NCI-H1092 treated with DMSO at 0.1 percent for 48 hours (cell line): ENCODE measurements at places on chromosomes 11 and 22.

DNA sequence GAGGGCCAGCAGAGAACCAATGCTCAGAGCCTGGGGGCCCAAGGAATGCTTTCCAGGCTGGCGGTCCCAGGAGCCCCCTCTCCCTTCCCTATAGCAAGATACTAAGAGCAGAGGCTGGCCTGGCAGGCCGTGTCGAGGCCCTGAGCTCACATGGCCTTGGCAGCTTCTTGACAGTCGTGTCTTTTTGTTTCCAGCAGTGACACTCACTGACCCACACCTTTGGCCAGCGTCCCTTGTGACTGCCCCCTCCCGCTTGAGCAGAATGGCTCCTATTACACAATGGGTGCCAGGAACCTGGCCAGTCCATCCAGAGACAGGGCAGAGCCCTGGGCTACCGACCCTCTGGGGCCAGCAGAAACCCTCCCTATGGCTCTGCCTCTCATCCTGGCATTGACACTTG lies 6.4 kb upstream of the CCND1 start:
- DNase-seq, result no peak

GRCh38 chr22:23576681-23577080 lies 3.4 kb downstream of the IGLL1 start:
- no peak for DNase-seq

DNA sequence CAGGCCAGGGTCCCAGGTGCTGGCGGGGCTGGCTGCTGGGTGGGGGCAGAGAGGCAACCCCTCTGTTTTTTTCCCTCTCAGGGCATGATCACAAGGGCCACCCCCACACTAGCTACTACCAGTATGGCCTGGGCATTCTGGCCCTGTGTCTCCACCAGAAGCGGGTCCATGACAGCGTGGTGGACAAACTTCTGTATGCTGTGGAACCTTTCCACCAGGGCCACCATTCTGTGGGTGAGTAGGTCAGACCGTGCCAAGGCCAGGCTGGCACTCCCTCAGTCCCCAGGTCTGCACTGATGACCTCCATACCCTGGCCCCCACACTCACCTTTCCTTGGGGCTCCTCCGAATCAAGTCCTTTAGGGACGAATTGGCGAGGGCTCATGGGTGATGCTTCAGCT lies 7.3 kb downstream of the TCN2 start:
- DNase-seq, result no peak

GRCh38 chr11:116328391-116328790 lies 444.4 kb downstream of the BUD13 start:
- DNase-seq, result no peak

DNA sequence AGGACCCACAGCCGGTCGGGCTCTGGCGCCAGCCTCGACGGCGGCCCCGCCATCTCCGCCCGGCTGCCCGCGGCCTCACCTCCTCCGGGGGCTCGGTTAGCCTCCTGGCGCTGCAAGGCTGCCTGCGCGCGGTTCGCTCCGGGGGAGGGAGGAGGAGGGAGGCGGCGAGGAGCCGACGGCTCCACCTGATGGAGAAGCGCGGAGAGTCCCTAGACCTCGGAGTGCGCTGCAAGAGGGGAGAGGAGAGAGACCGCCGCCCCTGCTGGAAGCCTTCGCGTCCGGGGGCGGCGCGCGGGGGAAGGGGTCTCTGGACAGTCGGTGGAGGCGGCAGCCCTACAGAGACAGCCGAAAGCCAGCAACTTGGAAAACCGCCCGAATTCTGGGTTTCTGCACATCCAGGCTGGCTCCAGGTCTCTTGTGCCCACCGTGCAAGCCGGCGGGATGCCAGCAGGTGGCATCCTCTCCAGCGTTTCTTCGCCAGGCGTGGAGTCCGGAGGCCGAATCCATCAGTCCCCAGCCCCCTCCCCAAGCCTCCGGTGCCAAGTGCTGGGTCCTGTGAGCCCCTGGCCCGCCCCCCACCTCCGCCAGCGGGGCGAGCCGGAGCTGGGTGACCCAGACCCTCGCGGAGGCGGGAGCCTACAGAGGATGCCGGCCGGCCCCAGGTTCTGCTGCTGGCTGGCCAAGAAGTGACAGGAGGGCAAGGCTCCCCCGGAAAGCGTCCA lies 2.9 kb upstream of the KIRREL3 start:
- DNase-seq, result peak; percentile 96

GRCh38 chr11:107741044-107741823 lies 29.4 kb upstream of the SLN start:
- DNase-seq, result peak; percentile 14

DNA sequence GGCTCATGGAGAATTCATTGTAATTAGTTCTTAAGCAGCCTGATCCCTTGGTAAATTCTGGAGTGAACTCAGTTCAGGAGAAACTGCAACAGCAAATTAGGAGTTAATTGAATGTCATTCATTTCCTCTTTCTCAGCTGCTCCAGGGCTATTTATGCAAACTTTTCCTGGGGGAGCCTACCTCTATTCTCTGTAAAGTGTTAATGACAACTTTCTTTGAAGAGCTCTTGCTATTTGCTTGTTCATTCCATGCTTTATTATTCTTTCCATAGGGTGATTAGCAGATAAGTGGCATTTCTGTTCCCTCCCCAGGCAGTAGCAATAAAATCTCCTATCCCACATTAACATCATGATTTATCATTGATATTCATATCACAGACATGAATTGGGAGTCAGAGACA lies 267.6 kb upstream of the DDI1 start:
- DNase-seq, result no peak

- DNase-seq, result peak; percentile 37
Observed at GRCh38 chr11:78812513-78813293, 238.0 kb upstream of the NARS2 start.

DNA sequence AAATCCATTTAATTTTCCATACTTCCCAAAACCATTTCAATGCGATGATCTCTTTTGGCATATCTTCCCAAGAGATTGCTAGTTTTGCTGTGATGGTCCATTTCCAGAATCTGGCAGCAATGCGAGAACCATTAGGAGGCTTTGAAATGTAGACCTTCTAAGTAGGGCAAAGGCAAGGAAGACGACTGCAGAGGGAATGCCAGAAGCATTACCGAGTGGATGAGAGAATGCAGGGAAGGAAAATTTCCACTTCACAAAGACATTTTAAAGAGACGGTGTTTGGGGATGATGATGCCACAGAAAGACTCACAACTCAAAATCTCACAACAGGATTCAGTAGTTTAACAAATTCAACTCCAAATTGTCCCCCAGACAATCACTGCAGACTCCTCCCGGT lies 471 bp upstream of the CEP126 start:
- no peak for DNase-seq

DNA sequence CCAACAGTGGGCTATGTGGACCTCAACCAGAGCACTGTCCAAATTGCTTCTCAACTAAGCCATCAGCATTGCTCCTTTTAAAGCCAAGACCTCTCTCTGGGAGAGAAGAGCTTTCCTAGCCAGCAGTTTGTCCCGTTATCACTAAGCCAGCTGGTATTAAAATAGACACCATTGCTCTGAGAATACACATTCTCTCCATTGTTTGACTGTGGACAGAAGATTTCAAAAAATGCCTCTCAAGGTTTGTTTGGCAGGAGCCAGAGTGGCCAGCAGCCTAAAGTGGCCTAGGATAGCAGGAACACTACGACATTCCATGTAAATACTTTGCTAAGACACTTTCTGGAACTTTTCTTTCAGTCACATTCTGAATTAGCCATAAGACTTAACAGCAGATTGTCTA lies 41.3 kb downstream of the EIF4ENIF1 start:
- DNase-seq, result no peak

GRCh38 chr22:24099666-24100065 lies 81.6 kb upstream of the SUSD2 start:
- DNase-seq, result no peak

- DNase-seq, result no peak
Observed at GRCh38 chr11:60165538-60165937, 17.3 kb downstream of the MS4A6A start.

DNA sequence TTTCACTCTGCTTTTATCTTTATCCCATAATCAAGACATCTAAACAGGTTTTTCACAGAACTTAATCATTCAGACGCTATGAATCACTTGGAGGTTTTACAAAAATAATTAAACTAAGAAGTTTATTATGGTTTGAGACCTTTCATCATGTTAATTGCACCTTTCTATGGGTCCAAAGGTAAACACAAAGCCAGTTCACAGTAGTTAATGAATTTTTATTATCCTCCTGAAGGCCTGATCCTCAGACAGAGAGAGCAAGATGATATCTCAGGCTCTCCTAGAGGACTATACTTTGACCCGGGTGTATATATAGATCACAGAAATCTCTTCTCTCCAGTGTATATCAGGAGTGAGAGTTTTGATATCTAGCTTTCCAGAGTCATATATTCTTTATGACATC lies 1044.3 kb upstream of the RAG2 start:
- DNase-seq, result no peak

GRCh38 chr11:39804271-39804670 lies 1655.2 kb downstream of the LRRC4C start:
- no peak for DNase-seq

DNA sequence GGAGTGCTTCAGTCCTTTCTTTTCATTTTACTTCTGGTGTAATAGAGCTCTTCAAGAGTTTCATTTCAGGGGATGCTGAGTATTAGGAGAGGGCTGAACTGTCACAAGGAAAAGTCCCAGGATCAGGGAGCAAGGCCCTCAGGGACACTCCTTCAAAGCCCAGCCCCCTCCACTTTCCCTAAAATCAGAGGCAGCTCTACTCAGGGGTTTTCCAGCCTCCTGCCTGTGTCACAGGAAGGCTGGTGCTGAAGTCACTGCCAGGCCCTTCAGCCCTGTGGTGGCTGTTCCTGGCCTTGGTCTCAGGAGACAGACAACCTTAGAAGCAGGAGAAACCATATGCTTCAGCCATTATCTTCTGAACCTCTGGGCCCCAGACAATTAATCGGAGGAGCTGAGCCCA lies 36.4 kb upstream of the KIRREL3 start:
- no peak for DNase-seq

GRCh38 chr22:30212363-30212995 lies 34.1 kb downstream of the LIF start:
- no peak for DNase-seq

GRCh38 chr11:27672836-27673464 lies 27.3 kb downstream of the BDNF start:
- no peak for DNase-seq

DNA sequence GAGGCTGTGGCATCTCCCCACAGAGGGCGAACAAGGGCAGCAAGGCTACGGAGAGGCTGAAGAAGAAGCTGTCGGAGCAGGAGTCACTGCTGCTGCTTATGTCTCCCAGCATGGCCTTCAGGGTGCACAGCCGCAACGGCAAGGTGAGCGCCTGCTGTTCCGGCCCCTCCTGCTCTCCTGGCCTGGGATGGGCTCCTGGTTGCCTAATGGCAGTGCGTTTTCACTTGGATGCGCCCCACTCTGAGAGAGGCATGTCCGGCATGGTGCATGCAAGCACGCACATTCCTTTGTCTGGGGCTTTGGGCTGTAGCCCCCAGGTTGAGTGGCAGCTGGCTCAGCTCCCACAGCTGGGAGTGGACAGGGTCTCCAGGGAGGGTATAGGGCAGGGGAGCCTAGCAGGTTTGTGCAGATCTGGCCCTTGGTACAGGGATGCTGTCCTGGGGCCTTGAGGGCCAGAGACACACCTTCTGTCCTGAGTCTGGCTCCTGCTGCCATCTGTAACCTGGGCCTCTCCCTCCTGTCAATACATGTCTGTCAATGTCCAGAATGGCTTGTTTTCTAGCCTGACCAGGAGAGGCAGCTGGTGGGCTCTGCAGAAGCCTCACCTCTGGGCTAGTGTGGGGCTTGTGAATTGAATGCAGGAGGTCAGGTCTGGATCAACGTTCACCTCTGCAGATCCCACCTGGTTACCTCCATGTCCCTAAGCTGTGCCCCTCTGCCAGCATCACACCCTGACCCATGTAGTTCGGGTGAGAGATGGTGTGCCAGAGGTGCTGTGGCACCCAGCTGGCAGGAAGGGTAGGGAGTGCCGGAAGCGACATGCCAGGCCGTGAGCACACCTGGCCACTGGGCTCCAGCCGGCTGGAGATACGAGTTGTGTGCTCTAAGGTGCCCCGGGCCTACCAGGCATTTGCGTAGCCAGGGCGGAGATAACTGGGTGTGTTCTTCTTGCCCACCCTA lies 107.1 kb downstream of the BCR start:
- DNase-seq, result no peak

- no peak for DNase-seq
Observed at GRCh38 chr11:3050386-3051195, 6.6 kb downstream of the CARS1 start.

- no peak for DNase-seq
Observed at GRCh38 chr11:102946237-102946636, 9.3 kb downstream of the MMP13 start.
